ENCODE measurements at places on chromosomes 13 and 19.

- no peak for DNase-seq
Observed at GRCh38 chr13:112605531-112605990, 17.6 kb upstream of the TUBGCP3 start.

DNA sequence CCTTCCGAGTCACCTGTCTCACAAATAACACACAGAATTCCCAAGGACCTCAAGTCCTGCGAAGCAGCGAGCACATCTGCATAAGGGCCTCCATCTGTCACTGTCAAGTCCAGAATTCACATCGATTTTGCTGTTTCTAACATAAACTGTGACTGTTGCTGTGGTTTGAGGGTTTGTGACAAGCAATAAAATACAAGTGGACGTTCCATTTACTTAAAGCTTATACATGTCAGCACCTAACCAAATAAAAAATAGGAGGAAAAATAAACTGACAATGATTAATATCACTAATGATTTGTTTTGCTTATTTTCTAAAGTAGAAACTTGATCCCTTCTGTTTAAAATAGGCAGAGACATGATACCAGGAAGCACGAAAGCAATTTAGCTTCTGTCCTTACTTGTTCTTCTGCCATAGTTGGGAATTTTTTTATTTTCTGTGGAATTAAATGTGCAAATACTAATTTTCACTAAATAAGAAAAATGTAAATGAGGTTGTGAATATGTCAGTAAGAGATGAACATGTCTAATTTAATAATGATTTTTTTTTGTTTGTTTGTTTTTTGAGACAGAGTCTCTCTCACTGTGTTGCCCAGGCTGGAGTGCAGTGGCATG lies 279.1 kb downstream of the FGF9 start:
- DNase-seq, result no peak

DNA sequence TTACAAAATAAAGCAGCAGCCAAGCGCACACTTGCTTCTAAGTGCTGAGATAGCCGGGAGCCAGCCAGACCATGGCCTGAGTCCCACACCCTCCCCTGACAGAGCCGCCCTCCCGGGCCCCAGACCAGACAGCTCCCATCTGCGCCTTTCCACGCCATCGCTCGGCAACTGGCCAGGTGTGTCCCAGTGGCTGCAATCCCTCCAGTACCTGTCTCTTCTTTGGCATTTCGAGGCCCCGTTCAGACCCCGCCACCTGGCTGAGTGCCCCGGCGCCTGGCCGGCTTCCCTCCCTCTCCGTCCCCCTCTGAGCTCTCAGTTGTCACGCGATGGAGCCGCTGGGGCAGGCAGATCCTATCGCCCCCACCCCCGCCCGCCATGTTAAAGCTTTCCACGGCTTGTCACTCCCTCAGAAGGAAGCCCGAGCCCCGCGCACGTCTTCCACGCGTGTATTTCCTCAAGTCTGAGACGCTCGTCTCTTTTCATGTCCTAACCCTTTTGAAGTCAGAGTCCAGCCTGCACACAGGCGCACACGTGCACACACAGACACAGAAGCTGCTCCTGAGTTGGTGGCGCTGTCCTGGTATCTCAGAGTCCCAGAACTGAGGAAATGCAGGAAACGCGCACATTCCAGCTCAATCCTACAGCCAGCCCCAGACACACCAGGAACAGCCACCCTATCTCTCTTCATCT lies 7.9 kb downstream of the MLLT1 start:
- peak; percentile 91 for DNase-seq

GRCh38 chr13:111338841-111339240 lies 18.4 kb downstream of the TEX29 start:
- no peak for DNase-seq

DNA sequence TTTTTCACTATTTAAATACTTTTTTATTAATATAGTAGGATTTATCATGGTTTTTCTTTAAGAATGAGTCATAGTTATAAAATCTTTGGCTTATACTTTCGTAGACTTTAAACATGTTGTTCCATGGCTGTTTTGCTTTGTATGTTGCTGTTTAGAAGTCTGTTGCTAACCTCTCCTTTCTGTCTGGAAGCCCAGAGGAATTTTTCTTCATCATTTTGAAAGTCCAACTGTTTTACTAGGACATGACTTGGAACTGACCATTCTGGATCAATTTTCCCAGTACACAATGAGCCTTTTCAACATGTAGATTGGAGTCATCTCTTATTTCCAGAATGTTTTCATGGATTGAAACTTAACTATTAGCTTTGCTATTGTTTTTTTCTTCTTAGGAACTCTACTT lies 7.9 kb downstream of the CAB39L start:
- DNase-seq, result no peak

DNA sequence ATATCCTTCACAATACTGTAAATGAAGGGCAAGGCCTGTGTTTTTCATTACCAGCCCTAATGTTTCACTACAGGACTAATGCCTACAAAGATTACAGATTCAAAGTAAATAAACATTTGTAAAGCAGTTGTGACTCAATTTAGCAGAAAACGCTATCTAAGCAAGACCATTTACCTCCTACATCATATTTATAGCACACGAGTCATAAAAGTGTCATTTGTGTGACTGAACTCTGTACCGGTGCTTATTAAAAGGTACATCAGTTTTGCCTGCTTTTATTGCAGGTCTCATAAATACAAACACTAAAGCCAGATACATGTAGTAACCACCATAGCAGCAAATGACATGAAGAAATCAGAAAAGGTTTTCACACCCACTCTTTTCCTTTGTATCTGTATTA lies 61.5 kb upstream of the SLC15A1 start:
- no peak for DNase-seq

- no peak for DNase-seq
Observed at GRCh38 chr19:56356944-56357343, 36.4 kb downstream of the ZNF582 start.

DNA sequence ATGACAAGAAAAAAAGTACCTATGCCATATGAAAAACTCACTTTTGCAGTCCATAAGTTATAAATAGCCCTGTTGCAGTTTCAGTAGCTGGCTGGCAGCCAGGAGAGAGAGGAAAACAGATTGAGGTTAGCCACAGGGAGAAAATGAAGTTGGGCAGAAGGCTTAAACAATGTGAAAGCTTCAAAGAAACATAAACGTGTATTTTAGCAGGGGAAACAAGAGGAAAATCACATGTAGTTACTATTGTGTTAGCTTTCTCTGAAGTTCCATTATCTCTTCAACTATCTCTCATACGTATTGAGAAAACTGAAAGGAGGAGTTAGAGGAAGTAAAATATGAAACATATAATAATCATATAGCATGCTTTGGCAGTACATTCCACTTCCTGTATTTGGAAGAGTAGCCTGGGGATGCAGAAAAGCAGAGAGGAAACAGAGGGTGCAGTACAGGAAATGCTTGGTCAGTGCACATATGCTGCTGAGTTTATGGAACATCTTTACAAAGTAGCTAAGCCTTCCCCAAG lies 1551.1 kb downstream of the EFNB2 start:
- DNase-seq, result peak; percentile 24

- DNase-seq, result no peak
Observed at GRCh38 chr13:79867254-79867653, 386.3 kb downstream of the NDFIP2 start.

DNA sequence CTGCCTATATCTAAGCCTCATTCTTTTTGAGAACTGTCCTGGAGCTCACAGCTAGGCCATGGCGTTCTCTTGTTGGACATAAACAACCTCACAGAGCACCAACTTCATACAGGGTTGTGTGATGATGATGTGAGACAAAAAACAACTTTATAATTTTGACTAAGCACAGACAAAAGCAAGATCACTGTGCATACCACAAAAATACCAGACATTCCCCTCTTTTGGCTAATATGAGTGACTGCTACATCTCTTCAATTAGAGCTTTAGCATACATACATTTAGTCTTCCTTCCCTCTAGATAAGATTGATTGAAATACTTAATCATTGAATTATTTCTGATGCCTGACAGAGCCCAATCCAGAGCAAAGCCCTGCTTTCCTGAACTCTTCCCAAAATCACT lies 8.3 kb downstream of the MAB21L1 start:
- no peak for DNase-seq

DNA sequence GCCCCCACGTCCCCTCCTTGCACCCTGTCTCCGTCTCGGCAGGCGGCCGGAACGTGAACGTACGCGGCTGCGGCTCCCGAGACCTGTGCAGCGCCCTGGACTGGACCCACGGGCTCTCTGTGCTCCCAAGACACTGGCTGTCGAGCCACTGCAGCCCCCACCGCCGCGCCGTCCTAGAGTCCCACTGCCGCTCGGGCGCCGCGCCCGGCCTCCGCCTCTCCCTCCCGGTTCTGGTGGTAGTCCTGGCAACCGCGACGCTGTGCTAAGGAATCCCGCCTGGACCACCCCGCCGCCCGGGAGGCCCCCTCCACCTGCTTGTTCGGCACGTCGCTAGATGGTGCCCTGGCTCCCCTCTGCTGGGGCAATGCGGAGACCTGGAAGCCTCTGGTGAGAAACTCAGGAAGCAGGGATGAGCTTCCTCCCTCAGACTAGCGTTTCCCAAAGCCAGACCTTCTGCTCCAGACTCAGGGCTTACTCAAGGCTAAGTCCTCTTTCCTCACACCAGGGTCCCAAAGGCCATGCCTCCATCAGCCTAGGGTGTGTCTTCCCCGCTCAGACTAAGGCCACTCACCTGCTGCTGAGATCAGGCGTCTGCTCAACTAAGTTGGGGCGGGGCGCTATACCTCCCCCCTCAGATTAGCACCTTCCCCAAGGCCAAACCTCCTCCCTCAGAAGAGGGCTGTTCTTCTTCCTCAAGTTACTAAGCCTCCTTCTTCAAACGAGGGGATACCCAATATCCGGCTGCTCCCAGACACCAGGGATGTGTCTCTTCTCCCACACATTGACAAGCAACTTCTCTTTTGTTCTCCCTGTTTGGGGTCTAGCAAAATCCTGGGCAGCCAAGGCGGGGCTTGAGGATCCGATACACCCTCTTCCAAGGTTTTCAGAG lies 16.1 kb upstream of the IRGC start:
- DNase-seq, result peak; percentile 34

DNA sequence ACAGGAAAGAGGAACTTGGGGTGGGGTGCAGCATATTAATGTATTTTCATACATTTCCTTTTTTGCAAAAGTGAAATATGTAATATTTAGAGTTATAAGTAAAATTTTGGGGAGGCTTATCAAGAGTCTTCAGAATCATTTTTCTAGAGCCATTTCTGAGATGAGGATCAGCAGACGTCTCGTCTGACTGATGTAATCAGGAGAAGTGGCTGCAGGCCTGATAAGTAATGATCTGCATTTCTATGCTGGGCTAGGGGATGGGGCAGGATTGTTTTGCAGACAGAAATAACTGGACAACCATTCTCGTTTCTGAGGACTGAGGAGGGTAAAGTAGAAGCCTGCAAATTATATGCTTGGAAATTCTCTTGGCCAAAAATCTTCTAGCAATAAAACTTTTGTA lies 89.2 kb upstream of the ARGLU1 start:
- no peak for DNase-seq

- DNase-seq, result no peak
Observed at GRCh38 chr19:2837430-2837829, 3.8 kb upstream of the ZNF555 start.

DNA sequence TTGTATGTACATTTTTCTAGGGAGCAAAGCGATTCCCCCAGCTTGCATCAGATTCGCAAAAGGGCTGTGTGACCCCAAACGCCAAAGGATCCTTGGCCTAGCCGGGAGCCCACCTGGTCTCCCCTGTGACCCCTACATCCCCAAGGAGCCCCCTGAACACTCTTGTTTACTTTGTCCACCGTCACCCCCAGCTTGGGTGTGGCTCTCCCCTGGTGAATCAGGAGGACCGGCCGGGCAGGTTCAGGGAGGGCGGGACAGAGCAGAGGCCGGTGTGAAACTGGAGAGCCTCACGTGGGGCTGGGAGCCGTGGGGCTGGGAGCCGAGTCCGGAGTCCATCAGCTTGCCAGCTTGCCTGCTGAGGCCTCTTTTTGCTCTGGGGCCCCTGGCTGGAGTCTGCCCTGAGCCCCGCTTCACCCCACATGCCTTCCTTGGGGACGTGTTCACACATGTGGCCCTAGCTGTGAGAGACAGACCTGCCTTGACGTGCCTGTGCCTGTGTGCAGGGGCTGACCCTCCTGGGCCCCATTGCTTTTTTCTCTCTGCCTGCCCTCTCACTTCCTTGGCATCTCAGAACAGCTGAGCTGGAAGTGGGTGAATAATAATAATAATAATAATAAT lies 2.0 kb downstream of the ITPKC start:
- peak; percentile 88 for DNase-seq

- peak; percentile 57 for DNase-seq
Observed at GRCh38 chr13:27619728-27620376, 477 bp downstream of the LNX2 start.

DNA sequence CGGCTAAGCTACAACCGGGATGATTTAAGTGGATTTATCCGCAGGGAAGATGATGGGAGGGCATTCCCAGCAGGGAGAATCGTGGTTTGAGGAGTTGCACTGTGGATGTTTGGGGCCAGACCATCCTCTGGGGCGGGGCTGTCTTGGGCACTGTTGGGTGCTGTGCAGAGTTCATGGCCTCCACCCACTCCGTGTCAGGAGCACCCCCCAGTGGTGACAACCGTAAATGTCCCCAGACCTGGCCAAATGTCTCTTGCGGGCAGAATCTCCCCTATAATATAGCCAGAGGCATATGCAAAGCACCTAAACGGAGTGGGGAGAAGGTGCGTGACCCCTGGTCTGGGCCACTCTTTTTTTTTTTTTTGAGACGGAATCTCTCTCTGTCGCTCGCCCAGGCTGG lies 40.2 kb downstream of the SMIM24 start:
- peak; percentile 82 for DNase-seq

DNA sequence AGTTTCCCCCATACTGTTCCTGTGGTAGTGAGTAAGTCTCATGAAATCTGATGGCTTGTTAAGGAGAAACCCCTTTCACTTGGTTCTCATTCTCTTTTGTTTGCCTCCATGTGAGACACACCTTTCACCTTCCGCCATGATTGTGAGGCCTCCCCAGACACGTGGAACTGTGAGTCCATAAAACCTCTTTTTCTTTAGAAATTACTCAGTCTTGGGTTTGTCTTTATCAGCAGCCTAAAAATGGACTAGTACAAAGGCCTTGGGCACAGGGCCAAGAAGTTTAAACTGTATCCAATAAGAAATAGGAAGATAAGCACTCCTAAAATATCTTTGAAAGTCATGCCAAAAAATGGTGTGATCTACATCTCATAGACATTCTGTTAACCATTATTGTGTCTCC lies 176.9 kb downstream of the TBC1D4 start:
- DNase-seq, result no peak

DNA sequence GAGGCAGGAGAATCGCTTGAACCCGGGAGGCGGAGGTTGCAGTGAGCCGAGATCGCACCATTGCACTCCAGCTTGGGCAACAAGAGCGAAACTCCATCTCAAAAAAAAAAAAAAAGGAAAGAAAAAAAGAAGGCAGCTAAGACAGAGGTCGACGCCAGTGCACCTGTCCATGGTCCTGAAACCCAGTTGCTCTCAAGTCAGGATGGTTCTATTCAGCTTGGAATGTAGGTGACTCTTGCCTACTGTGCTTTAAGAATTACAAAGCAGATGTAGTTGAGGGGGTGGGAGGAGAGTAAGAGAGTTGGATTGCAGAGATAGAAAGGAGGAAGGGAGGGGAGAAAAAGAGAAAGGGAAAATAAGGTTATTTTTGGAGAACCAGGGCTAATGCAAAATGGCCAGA lies 18.7 kb downstream of the CACNG7 start:
- DNase-seq, result no peak

DNA sequence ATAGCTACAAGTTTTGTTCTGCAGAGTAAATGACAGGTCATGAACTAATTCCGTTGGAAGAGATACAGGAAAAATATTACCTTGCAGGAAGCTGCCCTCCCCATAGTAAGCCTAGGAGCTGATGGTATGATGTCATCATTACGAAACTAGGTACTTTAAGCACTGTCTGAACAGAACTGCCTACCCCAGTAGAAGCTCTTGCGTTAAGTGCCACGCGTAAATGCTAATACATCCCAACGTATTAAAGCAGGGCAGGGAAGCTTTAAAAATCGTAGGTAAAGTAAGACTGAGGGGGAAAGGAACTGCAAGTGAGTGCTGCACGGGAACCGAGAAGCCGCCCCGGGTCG lies 572 bp downstream of the UGGT2 start:
- no peak for DNase-seq
